Upper lobe of left lung (tissue), 6 donors: ENCODE measurements at places on chromosomes 3 and 15. TPM values are rescaled to one million over a fixed set of nuclear protein-coding genes. Genes with fewer than 3 reads are reported as not detected.

Gene SPSB4
- 0.29 TPM for total RNA-seq

Gene NOX5
- total RNA-seq = 5.7 TPM

Gene ZIC4
- total RNA-seq = not detected

Gene TRIM59
- 1.6 TPM for total RNA-seq

Gene CAMK1
- 44.0 TPM for total RNA-seq

Gene SLC51B
- 2.7 TPM for total RNA-seq

Gene FSTL1
- total RNA-seq = 157 TPM

Gene PTX3
- 16.4 TPM for total RNA-seq

Gene TXNRD3
- 14.4 TPM for total RNA-seq

Gene GOLGA8S
- not detected for total RNA-seq

Gene SAMD7
- total RNA-seq = not detected

Gene NDN
- 33.8 TPM for total RNA-seq

- no peak for DNase-seq
- no peak overlapping the region for H3K4me3 ChIP-seq
- no peaks in the 10 kb centered on the region for H3K36me3 ChIP-seq
- no peaks in the 10 kb centered on the region for H3K27me3 ChIP-seq
- H3K4me1 ChIP-seq = no peaks in the 10 kb centered on the region
These were observed 158.7 kb upstream of the SPRED1 start for GRCh38 chr15:38093931-38094330.

- no peaks in the 10 kb centered on the region for H3K36me3 ChIP-seq
- no peak overlapping the region for H3K27ac ChIP-seq
- H3K4me3 ChIP-seq = no peak overlapping the region
These were observed 1072.7 kb downstream of the OTOL1 start for GRCh38 chr3:162569314-162569713.

GRCh38 chr15:85849946-85850345 is 55.2 kb upstream of the KLHL25 start:
- no peak for DNase-seq
- no peaks in the 10 kb centered on the region for H3K4me1 ChIP-seq
- no peaks in the 10 kb centered on the region for H3K36me3 ChIP-seq
- no peaks in the 10 kb centered on the region for H3K27me3 ChIP-seq
- H3K4me3 ChIP-seq = no peak overlapping the region

DNA sequence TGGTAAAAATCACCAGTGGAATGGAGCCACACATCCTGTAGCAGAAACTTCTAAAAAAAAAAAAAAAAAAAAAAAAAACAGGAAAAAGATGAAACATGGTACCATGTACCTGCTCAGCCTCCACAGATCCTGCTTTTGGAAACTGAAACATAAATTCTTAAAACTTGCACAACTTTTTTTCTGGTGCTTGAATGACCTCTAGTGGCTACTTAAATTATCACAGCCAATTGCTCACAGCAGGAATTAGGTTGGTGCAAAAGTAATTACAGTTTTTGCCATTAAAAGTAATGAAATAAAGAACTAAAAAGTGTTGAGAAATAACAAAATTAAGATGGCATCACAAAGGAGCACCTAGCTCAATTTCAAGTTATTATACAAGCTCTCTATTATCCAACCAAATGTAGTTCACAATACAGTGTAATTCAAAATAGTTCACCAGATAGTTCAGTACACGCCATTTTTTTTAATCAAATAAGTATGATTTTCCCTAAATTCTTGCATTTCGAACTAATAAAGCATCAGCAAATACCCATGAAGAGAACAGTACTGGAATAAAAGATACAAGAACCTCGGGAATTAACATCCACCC is 80.6 kb downstream of the ULK4 start:
- H3K4me3 ChIP-seq = no peak overlapping the region
- no peak overlapping the region for H3K27ac ChIP-seq
- no peak for DNase-seq
- no peaks in the 10 kb centered on the region for H3K27me3 ChIP-seq
- H3K36me3 ChIP-seq = no peaks in the 10 kb centered on the region

- H3K4me1 ChIP-seq = no peaks in the 10 kb centered on the region
- no peaks in the 10 kb centered on the region for H3K27me3 ChIP-seq
- DNase-seq = no peak
- no peak overlapping the region for H3K4me3 ChIP-seq
- no peaks in the 10 kb centered on the region for H3K36me3 ChIP-seq
These were observed 674.1 kb downstream of the MECOM start for GRCh38 chr3:168989396-168989795.

DNA sequence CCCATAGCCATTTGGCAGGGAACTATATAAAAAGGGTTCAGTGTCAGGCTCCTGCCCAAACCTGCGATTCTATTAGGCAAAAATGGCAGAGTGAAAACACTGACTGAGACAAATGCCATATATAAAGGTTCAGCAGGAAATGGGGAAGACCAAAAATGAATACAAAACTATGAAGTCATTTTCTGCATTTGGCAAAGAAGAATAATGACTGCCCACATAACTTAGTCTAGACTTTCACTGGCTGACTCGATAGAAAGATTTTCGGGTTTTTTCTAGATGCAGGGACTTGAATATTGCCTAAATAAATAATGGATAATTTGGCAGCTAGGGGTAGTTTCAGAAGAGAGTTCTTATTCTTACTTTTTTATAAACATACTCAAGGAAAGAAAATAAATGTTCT is 178.0 kb downstream of the TPRG1 start:
- no peaks in the 10 kb centered on the region for H3K4me1 ChIP-seq
- no peak overlapping the region for H3K4me3 ChIP-seq
- DNase-seq = no peak
- no peak overlapping the region for H3K27ac ChIP-seq
- H3K27me3 ChIP-seq = no peaks in the 10 kb centered on the region

DNA sequence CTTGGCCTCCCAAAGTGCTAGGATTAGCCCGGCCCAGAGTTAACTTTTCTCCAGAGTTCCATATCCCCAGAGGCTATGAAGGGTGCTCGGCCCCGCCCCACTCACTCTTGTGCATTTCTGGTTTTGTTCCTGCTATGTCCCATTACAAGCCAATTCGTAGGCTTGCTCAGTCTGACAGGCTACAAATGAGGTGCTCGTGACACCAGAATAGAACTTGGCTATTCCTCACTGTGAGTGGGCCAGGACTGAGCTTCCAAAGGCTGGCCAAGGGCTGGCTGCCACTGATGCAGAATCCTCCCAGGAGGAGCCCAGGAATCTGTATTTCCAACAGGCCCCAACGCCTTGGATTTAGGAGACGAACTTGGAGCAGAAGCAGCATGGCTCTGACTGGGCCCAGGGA is 282.7 kb upstream of the C2CD4B start:
- H3K27ac ChIP-seq = no peak overlapping the region
- H3K4me3 ChIP-seq = no peak overlapping the region
- H3K4me1 ChIP-seq = no peaks in the 10 kb centered on the region
- no peaks in the 10 kb centered on the region for H3K27me3 ChIP-seq
- no peak for DNase-seq

- H3K4me3 ChIP-seq = no peak overlapping the region
- no peaks in the 10 kb centered on the region for H3K4me1 ChIP-seq
- H3K36me3 ChIP-seq = no peaks in the 10 kb centered on the region
- H3K27ac ChIP-seq = no peak overlapping the region
- no peaks in the 10 kb centered on the region for H3K27me3 ChIP-seq
These were observed 8.0 kb downstream of the ZSCAN2 start for GRCh38 chr15:84608707-84609284.

- no peaks in the 10 kb centered on the region for H3K27me3 ChIP-seq
- no peak for DNase-seq
- H3K27ac ChIP-seq = no peak overlapping the region
These were observed 64.8 kb downstream of the TRIM71 start for GRCh38 chr3:32882603-32883025.

- H3K4me3 ChIP-seq = no peak overlapping the region
- DNase-seq = no peak
- no peaks in the 10 kb centered on the region for H3K27me3 ChIP-seq
These were observed 284.8 kb upstream of the CFAP20DC start for GRCh38 chr3:59334585-59334984.

- H3K27me3 ChIP-seq = no peaks in the 10 kb centered on the region
- no peak for DNase-seq
- peaks cover 12% of the 10 kb centered on the region for H3K36me3 ChIP-seq
- no peaks in the 10 kb centered on the region for H3K4me1 ChIP-seq
- H3K4me3 ChIP-seq = no peak overlapping the region
These were observed 20.9 kb downstream of the PLSCR1 start for GRCh38 chr3:146523531-146523930.

- peak overlapping the region; percentile 73 for H3K4me3 ChIP-seq
- no peaks in the 10 kb centered on the region for H3K27me3 ChIP-seq
- H3K36me3 ChIP-seq = no peaks in the 10 kb centered on the region
These were observed 1.6 kb downstream of the RFTN1 start for GRCh38 chr3:16511681-16512434.

DNA sequence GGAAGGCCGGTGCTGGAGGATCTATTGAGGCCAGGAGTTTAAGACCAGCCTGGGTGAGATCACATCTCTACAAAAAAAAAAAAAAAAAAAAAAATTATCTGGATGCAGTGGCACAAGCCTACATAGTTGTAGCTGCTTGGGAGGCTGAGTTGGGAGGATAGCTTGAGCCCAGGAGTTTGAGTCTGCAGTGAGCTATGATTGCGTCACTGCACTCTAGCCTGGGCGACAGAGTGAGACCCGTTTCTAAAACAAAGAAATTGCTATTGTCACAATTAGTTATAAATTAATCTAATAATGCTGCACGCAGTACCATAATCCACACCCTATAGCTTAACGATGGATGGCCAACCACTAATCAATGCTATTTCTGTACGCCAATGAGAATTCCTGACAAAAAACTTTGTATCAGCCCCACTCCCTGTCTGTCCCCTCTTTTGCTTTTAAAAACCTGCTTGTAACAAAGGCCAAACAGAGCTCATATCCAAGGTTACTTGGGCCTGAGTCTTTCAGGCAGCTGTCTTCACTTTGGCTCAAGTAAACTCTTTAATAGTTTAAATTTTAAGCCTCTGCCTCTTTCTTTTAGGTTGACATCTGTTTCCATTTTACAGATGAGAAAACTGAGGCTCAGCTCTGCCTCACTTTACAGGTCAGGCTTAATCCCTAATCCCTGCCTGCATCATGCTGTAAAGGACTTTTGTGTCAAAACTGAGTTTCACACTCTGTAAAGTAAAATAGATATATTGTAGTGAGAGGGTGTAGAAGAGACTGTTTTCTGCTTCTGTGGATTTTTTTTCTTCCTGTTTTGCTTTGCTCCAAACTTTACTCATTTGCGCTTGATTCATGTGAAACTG is 10.9 kb downstream of the FLNB start:
- H3K27ac ChIP-seq = no peak overlapping the region
- H3K27me3 ChIP-seq = no peaks in the 10 kb centered on the region
- peaks cover 35% of the 10 kb centered on the region for H3K4me1 ChIP-seq
- no peak overlapping the region for H3K4me3 ChIP-seq
- DNase-seq = no peak

DNA sequence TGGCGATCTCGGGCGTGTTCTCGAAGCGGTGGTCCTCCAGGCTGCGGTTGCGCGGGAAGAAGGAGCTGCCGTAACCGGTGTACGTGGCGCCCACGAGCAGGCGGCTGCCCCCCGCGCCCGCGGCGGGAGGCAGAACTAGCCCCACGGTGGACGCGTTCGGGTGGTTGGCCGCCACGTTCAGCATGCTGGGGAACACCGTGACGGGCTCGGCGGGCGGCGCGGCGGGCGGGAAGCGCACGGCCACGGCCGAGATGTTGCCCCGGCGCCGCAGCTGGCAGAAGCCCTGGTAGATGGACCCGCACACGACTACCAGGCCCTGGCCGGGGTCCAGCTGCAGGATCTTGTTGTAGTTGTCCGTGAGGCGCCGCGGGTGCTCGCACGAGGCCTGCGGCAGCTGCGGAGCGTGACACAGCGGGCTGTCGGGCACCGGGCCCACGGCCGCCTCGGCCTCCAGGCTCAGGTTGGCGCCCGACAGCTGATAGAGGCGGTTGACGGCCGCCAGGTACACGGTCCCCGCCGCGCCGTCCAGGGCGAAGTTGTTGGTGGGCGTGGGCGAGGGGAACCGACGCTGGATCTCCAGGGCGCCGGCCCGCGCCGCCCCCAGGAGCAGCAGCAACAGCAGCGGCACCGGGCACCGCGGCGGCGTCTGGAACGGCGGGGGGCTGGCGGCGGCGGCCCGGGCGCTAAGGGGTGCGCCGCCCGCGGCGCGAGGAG is 397 bp downstream of the PLXND1 start:
- peak overlapping the region; percentile 94 for H3K27ac ChIP-seq
- H3K27me3 ChIP-seq = no peaks in the 10 kb centered on the region
- H3K4me3 ChIP-seq = peak overlapping the region; percentile 85
- H3K36me3 ChIP-seq = no peaks in the 10 kb centered on the region
- H3K4me1 ChIP-seq = peaks cover 68% of the 10 kb centered on the region

DNA sequence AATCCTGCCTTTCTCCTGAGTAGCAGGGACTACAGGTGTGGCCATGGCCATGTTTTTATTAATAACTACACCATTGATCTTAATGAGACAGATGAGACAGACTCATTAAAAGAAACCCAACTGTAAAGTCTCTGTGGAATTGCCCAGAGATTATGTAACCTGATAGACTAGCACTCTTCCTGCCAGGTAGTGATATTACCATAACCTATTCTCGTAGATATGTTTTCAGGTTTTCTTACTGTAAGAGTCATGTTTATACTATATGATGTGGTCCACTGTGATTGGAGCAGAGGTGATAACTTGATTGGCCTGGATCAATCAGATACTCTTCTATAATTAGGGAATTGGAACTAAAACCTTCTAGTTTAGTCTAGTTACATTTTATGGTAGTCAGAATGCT is 93.7 kb downstream of the NFKBIZ start:
- no peak overlapping the region for H3K4me3 ChIP-seq
- H3K27ac ChIP-seq = no peak overlapping the region
- no peaks in the 10 kb centered on the region for H3K27me3 ChIP-seq
- H3K36me3 ChIP-seq = no peaks in the 10 kb centered on the region

DNA sequence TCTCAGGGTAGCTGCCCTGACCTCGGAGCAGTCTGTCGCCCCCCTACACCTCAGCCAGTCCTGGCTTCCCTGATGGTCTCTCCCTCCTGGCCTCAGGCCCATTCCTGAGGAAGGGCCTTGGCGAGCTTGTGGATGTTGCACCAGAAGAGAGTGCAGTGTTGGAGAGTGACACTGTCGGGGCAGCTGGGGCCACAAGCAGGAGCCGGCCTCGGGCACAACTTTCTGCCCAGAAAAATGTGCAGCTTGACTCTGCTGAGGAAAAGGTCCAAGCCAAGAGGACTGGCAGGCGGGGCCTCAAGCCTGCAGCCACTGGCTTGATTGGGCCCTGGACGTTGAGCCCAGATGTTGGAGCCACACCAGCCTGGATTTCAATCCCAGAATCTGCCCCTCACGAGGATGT is 12.8 kb downstream of the HEMK1 start:
- peaks cover 4% of the 10 kb centered on the region for H3K36me3 ChIP-seq
- peak overlapping the region; percentile 82 for H3K27ac ChIP-seq
- no peak overlapping the region for H3K4me3 ChIP-seq
- DNase-seq = no peak

DNA sequence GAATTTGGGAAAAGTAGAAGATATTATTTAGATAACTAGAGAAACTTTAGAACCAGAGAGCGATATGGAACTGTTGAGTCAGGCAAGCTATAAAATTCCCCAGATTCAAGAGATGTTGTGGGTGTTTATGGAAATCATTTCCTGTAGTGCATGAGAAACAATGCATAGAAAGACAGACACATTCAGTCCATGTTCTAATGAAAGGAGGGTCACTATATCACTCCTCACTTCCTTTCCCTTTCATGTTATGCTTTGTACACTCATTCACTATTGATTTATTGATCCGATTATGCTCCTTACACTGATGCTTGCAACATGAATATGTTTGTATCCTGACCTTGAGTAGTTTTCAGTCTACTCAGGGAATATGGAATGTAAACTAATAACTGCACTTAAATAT is 1459.9 kb upstream of the ALCAM start:
- no peak for DNase-seq
- no peaks in the 10 kb centered on the region for H3K27me3 ChIP-seq
- no peak overlapping the region for H3K4me3 ChIP-seq
- no peaks in the 10 kb centered on the region for H3K4me1 ChIP-seq
- H3K27ac ChIP-seq = no peak overlapping the region
